ENCODE measurements at places on chromosomes 2 and 18.

DNA sequence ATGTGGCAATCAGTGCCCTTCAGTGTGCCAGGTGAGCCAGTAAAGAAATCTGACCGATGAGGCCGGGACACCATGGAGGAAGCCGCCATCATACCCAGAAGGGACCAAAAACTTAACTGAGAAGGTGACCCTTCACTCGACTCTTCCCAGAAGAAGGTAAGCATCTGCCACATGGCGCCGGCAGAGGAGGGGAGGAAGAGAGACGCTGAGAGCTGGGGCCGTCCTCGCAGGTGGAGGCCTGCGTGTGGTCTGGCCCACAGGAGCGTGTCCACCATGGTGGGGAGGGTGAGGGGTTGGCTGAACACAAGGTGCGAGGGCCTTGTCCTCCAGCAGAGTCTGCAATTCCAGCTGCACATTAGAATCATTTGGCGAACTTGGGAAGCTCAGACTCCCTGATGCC is 513.1 kb upstream of the RAB6C start:
- DNase-seq = no peak

DNA sequence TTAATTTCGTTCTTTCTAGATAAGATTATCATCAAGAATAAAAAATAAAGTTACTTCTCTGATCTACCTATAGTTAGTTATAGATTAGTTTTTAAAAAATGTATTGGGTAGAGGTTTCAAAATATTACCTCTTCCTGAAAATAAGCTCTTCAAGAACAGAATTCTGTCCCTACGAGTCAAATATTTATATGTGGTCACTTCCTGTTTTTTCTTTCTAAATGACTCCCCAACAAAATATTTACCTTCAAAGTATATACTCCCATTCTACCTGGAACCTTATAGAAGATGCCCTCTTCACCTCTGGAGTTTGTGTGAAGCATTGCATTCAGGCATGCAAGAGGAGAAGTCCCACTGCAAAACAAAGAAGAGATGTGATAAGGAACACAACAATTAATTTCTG is 72.3 kb downstream of the ASXL2 start:
- no peak for DNase-seq

- no peak for DNase-seq
Measured at GRCh38 chr2:158671360-158672245, 123.5 kb upstream of the DAPL1 start.

DNA sequence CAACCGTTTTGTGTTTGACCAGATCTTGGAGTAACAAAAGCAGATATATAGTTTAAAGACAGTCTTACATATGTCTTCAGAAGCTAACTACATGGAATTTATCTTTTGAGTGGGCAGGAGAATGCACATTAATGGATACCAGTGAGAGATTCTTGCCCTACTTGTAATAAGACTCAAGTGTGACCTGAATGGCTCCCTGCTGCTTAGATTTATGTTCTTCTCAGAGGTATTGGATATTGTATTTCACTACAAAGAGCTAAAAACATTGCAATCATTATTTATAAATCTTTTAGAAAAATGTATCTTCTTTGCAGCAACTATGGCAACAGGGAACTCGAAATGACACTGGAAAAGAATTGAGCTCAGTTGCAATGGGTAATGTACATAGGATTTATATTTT is 227.7 kb downstream of the LRRTM4 start:
- DNase-seq = no peak

DNA sequence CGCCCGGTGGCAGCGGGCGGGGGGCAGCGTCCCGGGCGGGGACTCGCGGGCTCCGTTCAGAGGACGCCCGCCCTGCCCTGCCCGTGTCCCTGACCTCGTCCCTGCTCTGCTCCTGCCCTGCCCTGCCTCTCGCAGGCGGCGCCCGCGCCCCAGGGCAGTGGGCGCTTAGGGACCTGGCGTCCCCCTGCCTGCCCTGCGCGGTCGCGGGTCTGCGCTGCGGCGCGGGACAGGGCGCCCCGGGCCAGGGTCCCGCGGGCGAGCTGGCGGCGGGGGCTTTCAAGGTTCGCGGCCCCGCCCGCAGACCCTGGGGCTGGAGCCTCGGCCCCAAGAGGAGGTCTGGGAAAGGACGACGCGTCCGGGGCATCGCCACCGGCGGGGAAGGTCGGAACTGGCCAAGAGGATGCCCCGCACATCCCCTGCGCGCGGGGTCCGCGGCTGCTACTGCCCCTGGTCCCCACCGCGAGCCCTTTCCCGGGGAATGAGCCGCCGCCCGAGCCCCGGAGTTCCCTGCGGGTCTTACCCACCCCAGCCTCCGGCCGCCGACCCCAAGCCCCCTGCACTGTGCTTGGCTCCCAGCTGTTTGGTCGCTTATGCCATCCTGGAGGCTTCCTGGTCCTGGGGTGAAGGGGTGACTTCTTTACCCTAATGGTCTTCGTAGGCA is 679 bp downstream of the RNF144A start:
- no peak for DNase-seq

GRCh38 chr2:189024901-189025618 is 50.9 kb downstream of the COL3A1 start:
- DNase-seq = no peak

GRCh38 chr2:219578811-219579613 is 6.9 kb downstream of the INHA start:
- DNase-seq = no peak

GRCh38 chr2:57450170-57450569 is 596.4 kb upstream of the VRK2 start:
- no peak for DNase-seq

DNA sequence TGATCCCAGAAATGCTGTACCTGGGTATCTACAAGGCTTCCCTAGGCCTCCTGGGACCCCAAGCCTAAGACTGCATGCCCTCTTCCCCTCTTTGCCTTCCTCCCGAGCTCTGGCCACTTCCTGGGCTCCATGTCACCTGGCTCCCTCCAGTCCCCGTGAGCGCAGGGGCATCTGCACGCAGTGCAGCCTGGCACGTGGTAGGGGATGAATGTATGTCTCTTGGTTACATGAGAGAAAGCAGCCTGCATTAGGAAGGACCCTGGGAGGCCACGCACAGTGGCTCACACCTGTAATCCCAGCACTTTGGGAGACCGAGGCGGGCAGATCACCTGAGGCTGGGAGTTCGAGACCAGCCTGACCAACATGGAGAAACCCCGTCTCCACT is 15.8 kb downstream of the PASK start:
- DNase-seq = no peak

- DNase-seq = no peak
Measured at GRCh38 chr2:10223932-10224720, 78.6 kb upstream of the HPCAL1 start.

DNA sequence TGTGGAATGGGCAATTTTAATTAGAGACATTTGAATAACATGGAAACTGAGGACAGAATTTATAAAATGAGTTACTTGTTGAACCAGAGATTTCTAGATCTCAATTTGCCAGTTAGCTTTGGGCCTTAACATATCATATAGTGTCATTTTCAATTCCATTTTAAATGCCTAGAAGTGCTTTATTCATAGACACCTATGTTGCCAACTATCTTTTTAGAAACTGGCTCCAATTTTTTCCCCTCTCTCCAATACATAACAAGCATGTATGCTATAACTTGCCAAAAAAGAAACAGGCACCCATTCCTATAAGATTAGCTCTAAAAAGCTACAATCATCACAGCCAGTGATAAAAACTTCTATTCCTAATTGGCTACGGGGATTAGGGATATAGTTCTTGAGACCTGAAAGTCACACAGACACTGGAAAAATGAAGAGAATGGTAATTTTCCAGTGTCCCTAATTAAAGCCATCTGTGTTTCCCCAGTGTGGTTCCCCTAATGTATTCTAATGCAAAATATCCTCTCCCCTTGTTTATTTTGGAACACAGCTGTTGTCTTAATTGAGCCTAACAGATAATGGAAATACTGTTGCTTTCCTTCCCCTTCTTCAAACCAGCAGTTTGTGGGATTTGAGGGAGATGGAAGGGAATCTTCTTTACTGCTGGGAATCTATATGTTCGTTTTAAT is 205.5 kb upstream of the FSHR start:
- no peak for DNase-seq

- no peak for DNase-seq
Measured at GRCh38 chr2:118223511-118223991, 135.3 kb downstream of the INSIG2 start.

DNA sequence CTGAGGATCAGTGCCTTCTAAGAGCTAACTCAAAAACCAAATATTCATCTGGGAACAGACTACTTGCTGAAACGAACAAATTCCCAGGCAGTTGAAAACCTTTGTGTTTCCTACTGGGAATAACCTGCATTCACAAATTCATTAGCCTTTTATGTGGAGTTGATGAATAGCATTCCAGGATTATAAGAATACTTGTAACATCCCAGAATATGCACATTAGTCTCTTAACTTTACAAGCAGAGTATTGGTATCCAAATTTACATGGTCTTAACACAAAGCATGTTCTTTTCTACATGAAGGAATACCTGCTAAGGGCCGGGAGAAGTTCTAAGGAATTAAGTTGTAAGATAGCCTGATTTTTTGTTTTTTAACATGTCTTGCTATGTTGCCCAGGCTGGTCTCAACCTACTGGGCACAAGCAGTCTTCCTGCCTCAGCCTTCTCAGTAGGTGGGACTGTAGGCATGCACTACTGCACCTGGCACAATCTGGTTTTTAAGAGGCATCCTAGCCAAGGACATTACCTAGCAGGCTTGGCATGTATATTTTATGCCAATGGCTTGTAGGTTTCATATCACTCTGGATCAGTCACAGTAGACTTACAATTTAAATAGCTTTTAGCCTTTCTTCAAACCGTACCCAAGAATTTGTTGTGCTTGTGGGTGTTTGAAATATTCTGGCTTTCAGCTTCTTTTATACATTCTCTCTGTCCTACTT is 50.7 kb downstream of the MGAT5 start:
- DNase-seq = no peak

- no peak for DNase-seq
Measured at GRCh38 chr2:75276093-75277029, 77.0 kb upstream of the TACR1 start.

DNA sequence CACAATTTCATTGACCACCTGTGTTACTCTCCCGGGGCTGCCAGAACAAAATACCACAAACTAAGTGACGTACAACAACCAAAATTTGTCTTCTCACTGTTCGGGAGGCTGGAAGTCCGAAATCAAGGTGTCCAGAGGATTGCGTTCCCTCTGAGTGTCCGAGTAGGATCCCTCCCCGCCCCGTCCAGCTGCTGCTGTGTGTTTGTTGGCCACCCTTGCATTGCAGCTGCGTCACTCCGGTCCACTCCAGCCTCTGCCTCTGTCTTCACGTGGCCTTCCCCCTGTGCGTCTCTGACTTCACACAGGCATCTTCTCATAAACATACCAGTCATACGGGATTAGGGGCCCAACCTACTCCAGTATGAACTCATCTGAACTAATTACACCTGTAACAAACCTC is 251.8 kb upstream of the SMIM21 start:
- DNase-seq = no peak

- DNase-seq = no peak
Measured at GRCh38 chr18:64974391-64975125, 776.3 kb upstream of the CDH7 start.

- DNase-seq = no peak
Measured at GRCh38 chr18:13318731-13319501, 100.4 kb downstream of the LDLRAD4 start.

DNA sequence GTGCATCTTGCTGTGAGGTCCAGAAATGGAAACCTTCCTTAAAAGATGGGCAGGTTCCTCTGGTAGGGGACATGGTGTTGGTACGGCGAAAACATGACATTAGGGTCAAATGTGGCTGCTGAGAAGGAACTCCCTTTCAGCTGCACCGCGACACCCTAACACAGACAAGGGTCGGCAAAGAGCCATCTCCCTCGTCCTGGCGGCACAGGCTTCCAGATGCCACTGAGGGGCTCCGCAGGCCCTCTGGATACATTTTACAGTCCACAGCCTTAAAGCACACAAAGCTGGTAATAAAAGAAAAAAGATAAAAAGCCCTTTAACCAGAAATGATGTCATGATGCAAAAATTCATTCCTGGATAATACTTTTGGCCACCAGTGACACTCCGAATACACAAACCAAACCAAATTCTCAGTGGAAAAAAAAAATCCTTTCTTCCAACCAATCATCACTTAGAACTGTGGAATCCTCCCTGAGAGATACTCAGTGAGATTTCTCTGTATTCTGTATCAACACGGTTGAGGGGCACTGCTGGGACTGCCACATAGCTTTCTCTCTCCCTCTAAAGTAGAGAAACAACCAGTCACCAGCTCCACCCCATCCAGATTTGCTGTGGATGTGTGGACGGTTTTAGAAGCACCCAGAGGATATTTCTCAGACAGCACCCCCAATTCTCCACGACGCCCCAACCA is 174.8 kb downstream of the HDAC4 start:
- no peak for DNase-seq

DNA sequence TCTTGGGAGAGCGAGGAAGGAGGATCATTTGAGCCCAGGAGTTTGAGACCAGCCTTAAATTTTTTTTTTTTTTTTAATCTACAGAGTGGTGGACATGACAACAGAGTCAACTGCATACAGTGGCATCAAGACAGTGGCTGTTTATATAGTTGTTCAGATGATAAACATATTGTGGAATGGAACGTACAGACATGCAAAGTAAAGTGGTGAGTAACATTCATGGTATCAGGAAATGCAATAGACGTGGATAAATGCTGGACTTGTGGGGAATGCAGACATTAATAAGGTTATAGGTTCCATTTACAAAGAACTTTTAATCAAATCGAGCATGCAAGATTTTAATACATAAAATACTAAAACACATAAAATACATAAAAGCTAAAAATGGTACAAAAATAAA is 11.9 kb downstream of the WDR43 start:
- DNase-seq = no peak

DNA sequence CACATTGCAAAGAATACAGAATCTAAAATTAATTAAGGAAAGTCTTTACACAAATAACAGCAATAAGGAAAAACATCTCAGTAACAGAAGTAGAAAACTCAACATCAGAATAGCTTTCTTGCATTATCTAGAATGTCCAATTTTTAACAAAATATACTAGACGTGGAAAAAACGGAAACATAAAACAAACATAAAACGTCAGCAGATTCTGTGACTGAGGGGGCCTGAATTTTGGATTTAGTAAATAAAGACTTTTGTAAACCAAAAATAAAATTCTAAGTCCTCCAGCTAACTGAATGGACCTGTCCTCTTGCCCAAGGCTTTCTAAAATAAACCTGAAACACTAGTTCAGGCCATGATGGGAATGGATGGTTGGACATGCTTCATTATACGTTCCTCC is 773.5 kb upstream of the LRRTM1 start:
- no peak for DNase-seq

DNA sequence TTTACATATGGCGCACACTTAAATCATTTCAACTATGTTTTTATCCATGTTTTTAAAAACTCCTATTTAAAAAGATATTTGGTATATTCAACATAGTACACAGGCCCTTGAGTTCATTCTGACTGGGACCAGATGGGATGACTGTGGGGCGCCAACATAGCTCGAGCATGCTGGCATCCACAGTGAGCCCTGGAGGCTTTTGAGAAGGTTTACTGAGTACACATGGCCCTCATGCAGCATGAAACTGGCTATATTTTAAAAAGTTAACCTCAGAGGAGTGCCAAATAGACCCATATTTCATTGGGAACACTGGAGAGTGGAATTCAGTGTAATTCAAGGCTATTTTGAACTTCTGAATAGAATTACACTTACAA is 83.6 kb downstream of the CCDC85A start:
- no peak for DNase-seq
